ENCODE measurements at places on chromosomes 12 and 14. TPM values are rescaled to one million over a fixed set of nuclear protein-coding genes. Genes with fewer than 3 reads are reported as not detected.

Gene ASPG
- total RNA-seq = not detected

Gene TXNDC16
- 4.9 TPM for total RNA-seq

Gene PABPN1
- 159 TPM for total RNA-seq

Gene OVCH1
- total RNA-seq = not detected

Gene ACSS3
- 0.10 TPM for total RNA-seq

Gene METTL25
- total RNA-seq = 3.5 TPM

Gene USP5
- 104 TPM for total RNA-seq

Gene PRB2
- total RNA-seq = not detected

Gene GSC
- total RNA-seq = not detected

Gene TTC9
- total RNA-seq = 0.49 TPM

Measured in Panc1 (cell line).